ENCODE measurements at places on chromosomes 5 and 9. TPM values are rescaled to one million over a fixed set of nuclear protein-coding genes. Genes with fewer than 3 reads are reported as not detected.

SLC36A3 gene
- not detected for total RNA-seq

IL4 gene
- total RNA-seq: 2.5 TPM

ARL14EPL gene
- not detected for total RNA-seq

TERT gene
- total RNA-seq: 4.0 TPM

LECT2 gene
- not detected for total RNA-seq
